ENCODE measurements at places on chromosomes 12 and 14.

DNA sequence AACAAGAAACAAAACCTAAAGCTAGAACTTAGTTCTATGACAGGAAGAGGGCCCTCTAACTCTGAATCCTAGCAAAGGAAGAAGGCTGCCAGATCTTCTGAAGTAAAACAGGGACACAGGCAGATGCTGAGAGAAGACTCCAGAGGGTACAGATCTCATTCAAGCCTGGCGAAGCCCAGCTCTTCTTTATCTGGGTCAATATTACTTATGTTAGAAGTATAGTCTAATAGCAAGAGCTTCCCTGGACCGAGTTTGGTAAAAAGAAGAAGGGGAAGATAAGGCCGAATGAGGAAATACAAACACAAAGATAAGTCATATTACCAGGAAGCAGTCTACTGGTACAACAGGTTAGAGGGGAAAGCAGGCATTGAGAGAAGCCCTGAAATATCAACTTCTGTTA is 79.9 kb upstream of the CCDC91 start:
- DNase-seq: no peak

- no peak for DNase-seq
Measured at GRCh38 chr14:92280554-92281262, 42.3 kb upstream of the SLC24A4 start.

GRCh38 chr12:92098594-92099380 is 46.9 kb downstream of the BTG1 start:
- DNase-seq: no peak

DNA sequence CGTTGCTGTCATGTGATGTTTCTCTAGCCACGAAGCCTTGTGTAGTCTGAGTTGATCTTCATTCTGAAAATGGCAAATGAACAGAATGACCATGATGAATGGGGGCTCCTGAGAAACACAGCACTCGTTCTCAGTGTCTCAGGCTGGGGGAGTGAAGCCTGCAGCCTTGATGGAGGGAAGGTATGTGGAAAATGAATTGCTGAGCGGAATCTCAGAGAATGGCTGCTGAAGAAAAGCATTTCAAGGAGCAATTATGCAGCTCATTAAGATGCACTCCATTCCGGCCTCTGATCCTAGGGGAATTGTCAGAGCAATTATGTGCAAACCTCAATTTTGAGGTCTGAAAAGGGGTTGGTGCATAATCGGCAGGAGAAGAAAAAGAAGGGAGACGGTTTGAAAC is 167.1 kb downstream of the CHST11 start:
- no peak for DNase-seq

GRCh38 chr12:121915841-121916321 is 2.5 kb upstream of the CFAP251 start:
- no peak for DNase-seq

DNA sequence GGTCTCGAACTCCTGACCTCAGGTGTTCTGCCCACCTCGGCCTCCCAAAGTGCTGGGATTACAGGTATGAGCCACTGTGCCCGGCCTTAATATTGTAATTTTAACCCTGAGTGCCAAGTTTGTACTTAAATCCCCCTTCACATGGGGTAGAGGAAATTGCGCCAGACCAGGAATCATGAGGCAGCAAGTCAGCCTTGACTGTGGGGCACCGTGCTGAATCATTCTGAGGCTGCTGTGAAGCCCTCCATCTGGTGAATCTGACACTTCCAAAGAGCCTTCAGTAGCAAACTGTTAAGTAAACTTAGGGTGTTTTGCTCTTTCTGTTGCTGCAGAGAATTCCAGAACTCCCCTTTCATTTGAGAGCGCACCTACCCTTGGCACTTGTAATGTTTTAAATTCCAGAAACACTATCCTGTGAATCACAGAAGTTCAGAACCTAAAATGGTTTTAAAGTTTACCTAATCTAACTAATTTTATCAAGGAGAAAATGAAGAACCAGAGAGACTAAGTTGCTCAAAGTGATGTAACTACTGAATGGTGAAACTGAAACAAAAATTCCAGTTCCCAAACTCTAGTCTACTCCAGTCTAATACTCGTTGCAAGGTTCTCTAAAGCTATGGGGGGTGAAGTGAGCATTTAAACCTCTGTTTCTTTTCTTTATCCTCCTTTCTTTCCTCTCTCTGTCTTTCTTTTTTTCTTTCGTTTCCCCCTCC is 7.5 kb downstream of the HEBP1 start:
- DNase-seq: no peak

DNA sequence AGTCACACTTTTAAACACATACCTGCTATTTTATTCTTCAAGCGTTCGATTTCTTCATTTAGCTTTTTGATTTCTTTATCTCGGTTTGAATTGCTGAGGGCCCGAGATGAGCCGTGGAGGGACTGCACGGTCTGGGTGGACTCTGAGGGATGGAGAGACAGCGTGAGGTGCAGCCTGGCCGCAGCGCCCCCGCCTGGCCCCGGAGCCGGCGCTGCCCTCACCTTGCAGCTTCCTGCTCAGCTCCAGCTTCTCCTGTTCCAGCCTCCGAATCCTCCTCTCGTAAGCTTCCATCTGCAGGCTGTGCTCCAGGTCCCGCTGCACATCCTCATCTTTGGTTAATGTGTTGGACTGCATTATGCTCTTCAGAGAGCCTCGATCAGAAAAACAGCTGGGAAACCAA is 53.2 kb downstream of the AMN start:
- no peak for DNase-seq

GRCh38 chr12:118337194-118337838 is 35.4 kb downstream of the TAOK3 start:
- DNase-seq: no peak

DNA sequence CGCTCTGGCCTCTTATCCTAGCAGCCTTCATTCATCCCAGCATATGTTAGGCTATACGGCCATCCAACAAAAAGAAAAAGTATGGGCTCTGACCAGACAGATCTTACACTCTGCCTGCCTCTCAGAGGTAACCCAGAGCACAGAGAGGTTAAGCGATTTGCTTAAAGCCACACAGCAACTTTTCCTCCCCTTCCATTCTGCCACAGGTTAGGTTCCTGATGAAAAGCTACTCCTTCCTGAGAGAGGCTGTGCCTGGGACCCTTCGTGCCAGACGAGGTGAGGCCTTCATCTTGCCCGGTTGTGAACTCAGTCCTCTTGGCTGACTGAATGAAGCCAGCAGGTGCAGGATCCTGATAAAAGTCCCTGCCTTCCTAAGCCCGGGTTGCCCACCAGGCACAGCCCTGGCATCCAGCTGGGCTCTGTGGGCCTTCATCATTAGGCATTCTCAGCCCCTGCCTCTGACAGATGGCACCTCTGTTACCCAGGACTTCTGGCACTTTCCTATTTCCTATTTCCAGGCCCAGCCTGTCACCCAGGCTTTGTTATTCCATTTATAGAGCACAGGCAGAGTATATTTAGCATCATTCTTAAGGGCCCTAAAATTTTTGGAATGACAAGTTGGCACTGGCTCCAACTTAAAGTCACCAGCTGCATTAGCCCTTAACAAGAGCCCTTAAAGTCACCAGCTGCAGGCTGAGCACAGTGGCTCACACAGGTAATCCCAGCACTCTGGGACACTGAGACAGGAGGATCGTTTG is 12.8 kb downstream of the SOAT2 start:
- DNase-seq: no peak

DNA sequence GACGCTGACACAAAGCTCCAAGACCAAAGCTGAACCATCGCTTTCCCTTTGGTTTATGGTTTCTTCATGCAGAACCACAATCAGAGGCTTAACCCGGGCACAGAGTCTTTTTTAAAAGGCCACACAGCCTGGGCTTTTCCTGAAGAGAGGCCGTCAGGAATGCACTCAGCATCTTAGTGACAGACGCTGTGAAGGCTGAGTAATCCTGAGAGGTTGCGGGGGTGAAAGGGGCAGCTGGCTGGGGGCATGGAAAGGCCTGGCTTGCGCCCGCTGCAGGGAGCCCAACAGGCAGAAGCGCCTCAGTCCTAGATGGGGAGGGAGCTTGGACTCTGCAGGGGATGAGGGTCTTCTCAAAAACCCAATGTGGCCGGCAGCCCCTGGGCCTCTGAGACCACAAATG is 13.6 kb downstream of the CTDSP2 start:
- no peak for DNase-seq

DNA sequence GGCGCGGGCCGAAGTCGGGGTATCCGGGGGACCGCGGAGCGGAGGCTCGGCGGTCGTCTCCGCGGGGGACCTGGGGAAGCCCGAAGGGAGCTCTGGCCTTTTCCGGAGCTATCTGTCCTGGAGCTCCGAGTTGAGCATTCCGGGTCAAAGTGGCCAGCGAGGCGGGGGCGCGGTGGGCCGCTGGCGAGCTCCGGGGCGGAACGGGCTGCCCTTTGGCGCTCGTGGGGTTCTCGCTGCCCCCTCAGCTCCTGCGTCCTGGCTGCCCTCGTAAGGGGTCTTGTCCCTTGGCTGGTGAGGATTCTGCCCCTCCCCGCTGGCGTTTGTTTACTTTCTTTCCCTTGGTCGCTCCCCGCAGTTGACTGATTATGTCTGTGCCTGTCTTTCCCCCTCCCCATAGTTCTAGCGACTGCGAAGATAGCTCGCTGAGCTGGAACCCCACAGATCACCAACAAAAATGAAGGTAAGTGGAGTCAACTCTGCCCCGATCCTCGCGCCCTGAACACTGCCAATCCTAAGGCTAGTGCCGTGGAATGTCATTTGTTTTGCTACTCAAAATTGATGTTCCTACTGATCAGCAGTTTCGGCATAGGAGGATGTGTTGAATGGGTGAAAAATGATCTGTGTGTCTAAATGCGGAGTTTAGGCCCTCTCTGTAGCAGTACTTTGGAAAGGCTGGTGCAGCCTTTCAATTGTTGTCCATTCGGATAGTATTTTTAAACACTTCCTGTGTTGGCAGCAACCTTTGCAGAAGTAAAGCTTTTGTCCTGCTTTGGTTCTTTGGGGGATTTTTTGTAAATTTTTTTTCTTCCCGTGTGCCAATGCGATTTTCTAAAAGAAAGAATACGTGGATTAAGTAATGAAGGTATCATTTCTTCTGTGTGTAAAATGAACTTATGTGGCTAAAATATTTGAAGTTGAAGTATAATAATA is 1.3 kb downstream of the ARID4A start:
- no peak for DNase-seq

- DNase-seq: no peak
Measured at GRCh38 chr12:126537961-126538530, 1472.8 kb downstream of the AACS start.

DNA sequence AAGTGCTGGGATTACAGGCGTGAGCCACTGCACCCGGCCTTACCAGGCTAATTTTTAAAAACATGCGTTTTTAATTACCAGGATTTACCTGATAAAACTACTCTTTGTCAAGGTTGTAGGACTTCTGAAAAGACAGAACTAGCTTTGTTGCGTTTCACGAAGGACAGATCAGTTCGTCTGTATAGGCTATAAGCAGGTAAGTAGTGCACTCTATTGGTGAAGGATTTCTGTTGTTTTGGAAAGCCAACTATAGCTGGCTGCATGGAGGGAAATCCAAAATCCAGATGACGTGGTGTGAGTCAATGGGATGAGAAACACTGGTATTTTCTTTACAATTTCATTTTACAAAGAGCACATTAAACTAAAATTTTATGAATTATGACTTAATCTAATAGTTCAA is 14.6 kb downstream of the GNPNAT1 start:
- no peak for DNase-seq
